ENCODE measurements at places on chromosomes 4 and X.

- DNase-seq = no peak
These were observed 112.5 kb downstream of the MAPK10 start for GRCh38 chr4:86247320-86247719.

GRCh38 chr4:152132776-152133175 lies 372.0 kb upstream of the GATB start:
- no peak for DNase-seq

DNA sequence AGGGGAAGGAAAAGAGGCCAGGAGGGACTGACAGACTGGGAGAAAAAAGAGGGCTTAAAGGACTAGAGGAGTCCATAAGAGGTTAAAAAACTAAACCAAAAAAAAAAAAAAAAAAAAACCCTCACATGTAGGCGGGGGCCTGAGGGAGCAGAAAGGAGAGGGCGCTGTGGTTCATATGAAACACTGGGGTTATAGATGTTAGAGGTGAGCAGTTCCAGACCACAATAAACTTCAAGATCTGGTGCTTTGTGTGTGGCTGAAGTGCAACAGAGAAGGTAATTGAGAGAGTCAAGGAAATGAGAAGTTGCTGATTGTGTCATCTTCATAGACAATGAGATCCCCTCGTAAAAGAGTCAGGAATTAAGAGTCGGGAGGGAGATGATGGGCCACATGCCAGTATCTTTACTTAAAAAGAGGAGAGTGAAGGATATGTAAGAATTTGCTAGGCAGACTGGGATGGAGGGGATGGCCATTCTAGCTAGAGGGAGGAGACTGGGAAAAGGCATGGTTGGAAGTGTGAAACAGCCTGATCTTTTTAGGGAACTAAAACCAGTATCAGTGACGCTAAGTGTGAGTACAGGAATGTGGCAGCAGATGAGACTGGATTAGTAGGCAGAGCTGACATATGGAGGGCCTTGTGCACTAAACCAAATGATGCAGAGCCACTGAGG lies 18.4 kb upstream of the OGT start:
- DNase-seq = peak; percentile 14

- DNase-seq = no peak
These were observed 150.3 kb downstream of the MSL3 start for GRCh38 chrX:11908371-11908770.

GRCh38 chr4:181281451-181281850 lies 961.8 kb upstream of the TENM3 start:
- DNase-seq = no peak

DNA sequence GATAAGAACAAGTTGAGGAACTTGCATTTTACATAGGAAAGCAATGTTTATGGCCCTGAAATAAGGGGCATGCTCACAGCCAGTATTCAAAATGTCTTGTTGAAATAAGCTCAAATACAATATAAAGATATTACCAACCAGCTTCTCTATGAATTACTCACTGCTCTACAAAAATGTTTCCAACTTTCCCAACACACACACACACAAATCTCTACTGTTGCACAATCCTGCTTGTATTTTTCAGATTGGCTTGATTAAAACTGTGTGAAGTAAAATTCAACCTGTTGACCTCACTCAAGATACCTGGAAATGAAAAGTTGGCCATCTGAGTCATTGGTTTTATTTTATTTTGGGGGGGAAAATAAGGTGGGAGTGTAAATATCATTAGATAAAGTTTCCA lies 128.6 kb downstream of the CHIC2 start:
- DNase-seq = no peak

All from transverse colon (tissue), 4 donors.